Lower lobe of right lung (tissue), 2 donors: ENCODE measurements at places on chromosomes 16 and 17.

- no peaks in the 10 kb centered on the region for H3K27me3 ChIP-seq
- no peak overlapping the region for H3K4me3 ChIP-seq
- H3K4me1 ChIP-seq: no peaks in the 10 kb centered on the region
- H3K36me3 ChIP-seq: peaks cover 28% of the 10 kb centered on the region
Measured at GRCh38 chr17:62617894-62618472, 9.5 kb upstream of the MRC2 start.

GRCh38 chr17:48052956-48053757 is 5.0 kb downstream of the NFE2L1 start:
- peak; percentile 59 for DNase-seq
- peak overlapping the region; percentile 92 for H3K27ac ChIP-seq
- H3K4me3 ChIP-seq: peak overlapping the region; percentile 24
- peaks cover 58% of the 10 kb centered on the region for H3K36me3 ChIP-seq

- no peaks in the 10 kb centered on the region for H3K4me1 ChIP-seq
- H3K27ac ChIP-seq: no peak overlapping the region
- H3K36me3 ChIP-seq: peaks cover 53% of the 10 kb centered on the region
- no peak overlapping the region for H3K4me3 ChIP-seq
Measured at GRCh38 chr17:49299996-49300395, 62.1 kb downstream of the ZNF652 start.

DNA sequence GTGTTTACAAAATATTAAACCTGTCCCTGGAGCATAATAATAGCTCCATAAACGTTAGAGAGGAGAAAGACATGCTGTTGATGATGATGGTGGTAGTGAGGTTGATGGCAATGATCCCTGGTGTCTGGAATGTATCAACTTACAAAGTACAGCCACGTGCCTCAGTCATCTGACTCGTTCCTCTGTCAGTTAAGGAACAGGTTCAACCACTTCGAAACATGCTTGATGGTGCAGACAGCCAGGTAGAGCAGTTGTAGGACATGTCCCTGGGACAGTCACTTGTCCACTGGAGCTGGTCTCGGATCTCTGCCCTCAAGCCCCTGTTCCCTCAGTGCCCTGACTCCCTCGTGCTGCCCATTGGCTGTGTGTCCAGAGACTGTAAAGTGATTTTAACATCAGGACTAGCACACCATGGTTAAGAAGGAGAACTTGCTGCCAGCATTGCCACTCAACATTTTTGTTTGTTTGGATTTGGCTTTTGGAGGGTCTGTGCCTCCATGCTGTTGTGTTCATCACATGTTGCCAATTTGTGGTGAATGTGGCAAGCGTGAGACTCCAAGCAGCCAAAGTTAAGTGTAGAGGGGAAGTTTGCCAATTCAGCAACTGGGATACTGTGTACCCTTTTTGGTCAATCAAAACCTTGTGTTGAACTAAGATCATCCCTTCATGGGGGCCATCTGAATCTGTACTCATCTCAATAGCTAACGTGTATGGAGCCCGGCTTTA is 16.3 kb upstream of the SALL1 start:
- H3K4me1 ChIP-seq: no peaks in the 10 kb centered on the region
- no peaks in the 10 kb centered on the region for H3K36me3 ChIP-seq
- H3K4me3 ChIP-seq: no peak overlapping the region
- H3K27ac ChIP-seq: no peak overlapping the region
- H3K27me3 ChIP-seq: peaks cover 6% of the 10 kb centered on the region
- no peak for DNase-seq

GRCh38 chr17:65926599-65926998 is 265.3 kb downstream of the CEP112 start:
- no peaks in the 10 kb centered on the region for H3K27me3 ChIP-seq
- H3K36me3 ChIP-seq: peaks cover 6% of the 10 kb centered on the region
- DNase-seq: no peak
- H3K4me3 ChIP-seq: no peak overlapping the region
- H3K27ac ChIP-seq: no peak overlapping the region

- DNase-seq: no peak
- no peak overlapping the region for H3K4me3 ChIP-seq
- peaks cover 31% of the 10 kb centered on the region for H3K36me3 ChIP-seq
- H3K4me1 ChIP-seq: no peaks in the 10 kb centered on the region
- H3K27me3 ChIP-seq: no peaks in the 10 kb centered on the region
Measured at GRCh38 chr17:31533546-31534155, 142.2 kb downstream of the RAB11FIP4 start.

- no peak overlapping the region for H3K27ac ChIP-seq
- H3K36me3 ChIP-seq: no peaks in the 10 kb centered on the region
- no peaks in the 10 kb centered on the region for H3K27me3 ChIP-seq
- no peak overlapping the region for H3K4me3 ChIP-seq
Measured at GRCh38 chr17:73594598-73594997, 49.6 kb downstream of the SDK2 start.

DNA sequence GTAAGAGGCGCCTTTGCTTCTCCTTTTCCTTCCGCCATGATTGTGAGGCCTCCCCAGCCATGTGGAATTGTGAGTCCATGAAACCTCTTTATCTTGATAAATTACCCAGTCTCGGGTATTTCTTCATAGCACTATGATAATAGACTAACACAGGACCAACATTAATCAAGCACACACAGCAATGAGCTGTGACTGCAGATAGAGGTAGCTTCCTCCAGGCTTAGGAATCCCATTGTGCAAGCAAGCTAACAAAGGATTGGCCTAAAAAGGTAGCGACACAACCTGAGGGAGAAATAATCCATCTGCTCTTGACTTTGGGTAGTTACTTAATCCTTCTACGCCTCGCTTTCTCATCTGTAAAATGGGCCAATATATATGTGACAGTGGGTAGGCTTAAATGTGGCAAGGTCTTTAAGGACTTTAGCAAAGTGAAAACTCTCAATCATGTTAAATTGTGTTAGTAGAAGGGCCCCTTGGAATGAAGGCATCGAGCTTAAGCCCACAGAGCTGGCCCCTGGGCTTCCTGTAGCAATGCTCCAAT is 393.6 kb downstream of the SOX9 start:
- no peak overlapping the region for H3K27ac ChIP-seq
- DNase-seq: no peak
- no peaks in the 10 kb centered on the region for H3K27me3 ChIP-seq
- no peak overlapping the region for H3K4me3 ChIP-seq
- peaks cover 15% of the 10 kb centered on the region for H3K4me1 ChIP-seq

DNA sequence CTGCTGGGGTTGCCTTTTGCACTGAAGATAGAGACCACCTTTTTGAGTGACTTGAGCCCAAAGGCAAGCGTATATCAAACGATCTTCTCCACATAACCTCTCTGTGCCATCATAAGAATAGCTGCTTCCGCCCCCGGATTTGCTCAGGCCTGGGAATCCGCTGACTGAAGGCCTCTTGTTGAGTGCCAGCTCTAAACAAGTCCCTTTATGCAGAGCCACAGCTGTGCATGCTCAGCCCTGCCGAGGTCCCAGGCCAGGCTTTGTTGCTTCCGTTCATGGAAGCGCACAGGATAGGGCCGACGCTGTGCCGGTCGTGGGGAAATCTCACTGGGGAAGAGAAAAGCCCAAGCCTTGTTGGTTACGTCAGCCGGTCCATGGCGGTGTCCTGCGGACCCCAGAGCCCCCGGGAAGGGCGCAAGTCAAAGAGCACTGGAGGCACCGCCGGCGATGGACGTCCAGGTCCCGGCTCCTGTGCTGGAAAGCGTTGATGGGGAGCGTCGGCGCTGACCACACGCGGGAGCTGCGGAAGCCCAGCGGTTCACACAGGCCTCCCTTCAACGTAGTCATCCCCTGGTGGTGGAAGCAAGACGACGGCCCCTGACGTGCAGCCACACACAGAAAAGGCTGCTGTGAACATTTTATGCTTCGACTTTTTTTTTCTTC is 23.5 kb upstream of the RPL13 start:
- H3K36me3 ChIP-seq: peaks cover 73% of the 10 kb centered on the region
- no peaks in the 10 kb centered on the region for H3K27me3 ChIP-seq
- H3K27ac ChIP-seq: no peak overlapping the region
- no peak overlapping the region for H3K4me3 ChIP-seq
- peaks cover 15% of the 10 kb centered on the region for H3K4me1 ChIP-seq
- no peak for DNase-seq

DNA sequence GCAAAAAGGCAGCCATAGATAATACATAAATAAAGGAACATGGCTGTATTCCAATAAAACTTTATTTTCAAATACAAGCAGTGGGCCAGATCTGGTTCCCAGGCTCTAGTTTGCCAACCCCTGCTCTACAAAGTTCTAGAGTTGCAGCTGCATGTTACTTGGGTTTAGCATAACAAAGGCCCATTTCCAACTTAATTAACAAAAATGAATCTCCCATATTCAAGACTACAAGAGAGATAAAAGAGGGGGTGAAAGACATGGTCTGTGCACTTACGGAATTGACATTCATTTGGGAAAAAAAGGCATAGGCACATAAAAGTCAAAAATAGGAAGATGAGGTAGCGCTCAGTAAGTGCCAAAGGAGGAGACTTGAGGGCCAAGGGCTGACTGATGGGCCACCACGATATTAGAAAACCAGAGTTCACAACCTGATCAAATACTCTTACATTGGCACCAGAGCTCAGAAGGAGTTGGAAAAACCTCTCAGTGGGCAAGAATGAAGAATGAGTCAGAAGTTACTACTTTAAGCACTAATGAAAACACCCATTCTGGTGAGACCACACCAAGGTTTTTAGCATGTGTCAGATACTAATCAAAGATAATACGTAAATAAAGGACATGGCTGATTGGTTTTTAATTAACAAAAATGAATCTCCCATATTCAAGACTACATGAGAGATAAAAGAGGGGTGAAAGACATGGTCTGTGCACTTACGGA is 164.0 kb downstream of the VPS53 start:
- H3K36me3 ChIP-seq: peaks cover 25% of the 10 kb centered on the region
- no peaks in the 10 kb centered on the region for H3K4me1 ChIP-seq
- no peak for DNase-seq
- H3K27ac ChIP-seq: no peak overlapping the region

DNA sequence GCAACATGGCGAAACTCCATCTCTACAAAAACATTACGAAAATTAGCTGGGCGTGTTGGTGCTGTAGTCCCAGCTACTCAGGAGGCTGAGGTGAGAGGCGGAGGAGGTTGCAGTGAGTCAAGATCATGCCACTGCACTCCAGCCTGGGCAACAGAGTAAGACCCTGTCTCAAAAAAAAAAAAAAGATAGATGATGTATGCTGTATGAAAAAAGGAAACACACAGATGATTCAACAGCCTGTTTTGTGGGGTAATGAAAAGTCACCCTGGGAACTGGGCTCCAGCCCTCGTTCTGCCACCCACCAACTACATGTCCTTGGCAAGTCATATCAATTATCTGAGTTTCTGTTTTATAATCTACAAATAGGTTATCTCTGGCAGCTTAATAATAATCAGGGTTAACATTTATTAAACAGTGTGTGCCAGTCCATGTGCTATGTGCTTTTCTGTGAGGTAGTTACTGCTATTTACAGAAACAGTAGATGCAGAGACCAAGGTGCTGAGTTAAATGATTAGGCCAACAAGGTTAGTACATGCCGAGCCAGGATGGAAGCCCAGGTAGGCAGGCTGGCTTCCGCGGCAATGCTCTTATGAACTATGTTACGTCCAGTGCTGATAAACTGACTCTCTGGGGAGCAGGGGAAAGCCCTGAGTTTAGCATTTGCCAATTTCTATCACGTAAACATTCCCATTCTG is 1.1 kb downstream of the G6PC1 start:
- no peaks in the 10 kb centered on the region for H3K36me3 ChIP-seq
- no peak for DNase-seq
- H3K4me1 ChIP-seq: no peaks in the 10 kb centered on the region
- no peaks in the 10 kb centered on the region for H3K27me3 ChIP-seq

- H3K4me3 ChIP-seq: no peak overlapping the region
- no peak for DNase-seq
- no peak overlapping the region for H3K27ac ChIP-seq
- H3K36me3 ChIP-seq: no peaks in the 10 kb centered on the region
Measured at GRCh38 chr17:40483679-40484078, 17.7 kb downstream of the TNS4 start.

DNA sequence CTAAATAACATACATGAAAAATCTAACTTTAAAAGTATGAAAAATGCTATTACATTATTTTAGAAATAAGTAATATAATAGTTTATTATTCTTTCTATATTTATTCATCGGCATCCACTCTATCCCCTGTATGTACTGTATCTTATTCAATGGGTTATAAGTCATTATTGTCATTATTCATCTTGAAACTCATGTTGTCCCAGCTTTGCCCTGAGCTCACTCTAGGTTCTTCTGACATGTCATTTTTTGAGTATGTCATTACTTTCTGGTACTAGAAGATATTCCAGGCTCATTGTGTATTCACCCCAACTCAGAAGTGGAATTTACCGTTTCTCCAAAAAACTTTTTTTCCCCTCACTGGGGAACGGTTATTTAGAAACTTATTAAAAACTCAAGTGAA is 53.0 kb upstream of the MNT start:
- H3K27ac ChIP-seq: no peak overlapping the region
- no peaks in the 10 kb centered on the region for H3K4me1 ChIP-seq
- H3K4me3 ChIP-seq: no peak overlapping the region
- H3K27me3 ChIP-seq: no peaks in the 10 kb centered on the region
- DNase-seq: no peak

DNA sequence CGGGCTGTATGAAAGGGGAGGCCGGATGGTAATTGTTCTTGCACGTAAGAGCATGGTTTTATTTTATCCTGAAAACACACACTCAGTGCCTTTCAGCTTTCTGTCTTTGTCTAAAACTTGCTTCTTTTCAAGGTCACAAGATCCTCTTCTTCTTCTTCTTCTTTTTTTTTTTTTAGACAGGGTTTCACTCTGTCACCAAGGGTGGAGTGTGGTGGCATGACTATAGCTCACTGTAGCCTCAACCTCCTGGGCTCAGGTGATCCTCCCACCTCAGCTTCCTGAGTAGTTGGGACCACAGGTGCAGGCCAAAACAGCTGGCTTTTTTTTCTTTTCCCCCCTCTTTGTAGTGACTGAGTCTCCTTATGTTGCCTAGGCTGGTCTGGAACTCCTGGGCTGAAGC is 15.9 kb upstream of the ZNF629 start:
- H3K27ac ChIP-seq: no peak overlapping the region
- no peak overlapping the region for H3K4me3 ChIP-seq
- H3K36me3 ChIP-seq: no peaks in the 10 kb centered on the region

DNA sequence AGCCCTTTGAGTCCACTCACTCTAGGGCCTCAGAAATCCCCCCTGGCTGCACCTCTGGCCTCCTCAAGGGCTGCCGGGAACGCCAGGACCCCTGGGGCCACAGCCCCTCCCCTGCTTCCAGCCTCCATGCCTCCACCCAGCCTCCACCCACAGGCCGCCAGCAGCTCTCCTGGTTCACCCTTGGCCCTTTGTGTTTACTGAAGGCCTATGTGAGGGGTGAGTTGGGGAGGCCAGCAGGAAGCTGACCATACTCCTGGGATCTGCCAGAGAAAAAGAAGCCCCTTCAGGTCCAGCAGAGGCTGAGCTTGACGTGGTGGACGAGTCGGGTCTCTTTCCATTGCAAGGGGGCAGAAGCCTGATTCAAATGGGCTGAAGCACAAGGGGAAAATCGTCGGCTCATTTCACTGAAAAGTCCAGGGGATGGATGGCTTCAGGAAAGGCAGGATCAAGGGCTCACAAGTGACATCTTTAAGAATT is 18.3 kb upstream of the ATP2A3 start:
- peaks cover 41% of the 10 kb centered on the region for H3K4me1 ChIP-seq
- H3K4me3 ChIP-seq: no peak overlapping the region
- no peaks in the 10 kb centered on the region for H3K27me3 ChIP-seq
- no peaks in the 10 kb centered on the region for H3K36me3 ChIP-seq
- no peak overlapping the region for H3K27ac ChIP-seq
